ENCODE measurements at places on chromosomes 16 and 17.

- no peak for DNase-seq
These were observed 143.1 kb downstream of the GSG1L start for GRCh38 chr16:27920391-27920891.

GRCh38 chr17:30005709-30006320 is 64.4 kb downstream of the EFCAB5 start:
- no peak for DNase-seq

- DNase-seq: no peak
These were observed 20.2 kb downstream of the CBX4 start for GRCh38 chr17:79819085-79819484.

GRCh38 chr17:83195330-83196023 is 116.1 kb downstream of the METRNL start:
- DNase-seq: no peak

GRCh38 chr16:69726313-69727060 is at the start of gene NQO1:
NQO1 (minus strand) TSS chr16:69726560; CDS start chr16:69726439, 121 bp downstream.
- peak; percentile 96 for DNase-seq

- no peak for DNase-seq
These were observed at the start of gene IGSF6 for GRCh38 chr16:21652453-21652852. IGSF6 (minus strand) TSS chr16:21652608; CDS start chr16:21652598, 10 bp downstream.

- peak; percentile 81 for DNase-seq
These were observed 30.3 kb upstream of the LRRC37A start for GRCh38 chr17:46264456-46265198.

- no peak for DNase-seq
These were observed 160.8 kb downstream of the CA10 start for GRCh38 chr17:51997723-51998122.

GRCh38 chr17:42647778-42648177 is 11.3 kb upstream of the TUBG2 start:
- no peak for DNase-seq

DNA sequence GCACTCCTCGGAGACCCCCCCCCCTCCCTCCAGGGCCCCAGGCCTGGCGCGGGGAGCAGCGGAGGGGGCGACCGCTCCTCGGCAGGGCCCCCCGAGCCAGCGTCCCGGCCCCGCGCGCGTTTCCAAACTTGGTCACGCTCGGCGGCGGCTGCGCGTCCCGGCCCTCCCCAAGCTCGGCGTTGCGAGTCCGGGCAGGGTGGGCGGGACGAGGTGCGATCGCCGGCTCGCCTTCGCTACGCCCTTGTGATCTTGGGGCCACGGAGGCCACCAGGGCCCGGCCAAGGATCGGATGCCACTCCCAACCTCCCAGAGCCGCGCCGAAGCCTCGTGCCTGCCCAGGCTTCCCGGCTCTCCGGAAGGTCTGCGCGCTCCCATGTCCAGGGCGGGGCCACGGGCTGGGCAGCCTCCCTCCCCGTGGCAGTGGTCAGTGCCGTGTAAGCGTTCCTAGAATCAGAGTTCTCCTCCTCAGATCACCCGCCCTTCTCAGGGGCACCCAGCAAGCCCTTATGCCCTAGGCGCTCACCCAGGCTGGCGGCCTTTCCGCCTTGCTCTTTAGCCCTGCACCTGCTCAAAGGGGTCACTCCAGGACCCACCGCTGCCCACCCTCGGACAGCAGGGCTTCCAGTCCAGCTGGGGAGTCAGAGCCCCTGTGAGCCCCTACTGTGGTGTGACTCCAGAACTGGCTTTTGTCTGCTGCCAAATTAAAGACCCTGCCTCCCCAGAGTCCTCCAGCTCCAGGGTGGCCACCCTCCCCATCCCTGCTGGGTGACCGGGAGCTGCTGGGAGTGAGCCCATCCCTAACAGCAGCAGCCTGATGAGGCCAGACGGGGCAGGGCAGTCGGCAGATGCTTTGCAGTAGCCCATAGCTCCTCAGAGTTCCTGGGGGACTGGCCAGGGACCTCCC is 12.2 kb upstream of the MRPS23 start:
- peak; percentile 72 for DNase-seq

DNA sequence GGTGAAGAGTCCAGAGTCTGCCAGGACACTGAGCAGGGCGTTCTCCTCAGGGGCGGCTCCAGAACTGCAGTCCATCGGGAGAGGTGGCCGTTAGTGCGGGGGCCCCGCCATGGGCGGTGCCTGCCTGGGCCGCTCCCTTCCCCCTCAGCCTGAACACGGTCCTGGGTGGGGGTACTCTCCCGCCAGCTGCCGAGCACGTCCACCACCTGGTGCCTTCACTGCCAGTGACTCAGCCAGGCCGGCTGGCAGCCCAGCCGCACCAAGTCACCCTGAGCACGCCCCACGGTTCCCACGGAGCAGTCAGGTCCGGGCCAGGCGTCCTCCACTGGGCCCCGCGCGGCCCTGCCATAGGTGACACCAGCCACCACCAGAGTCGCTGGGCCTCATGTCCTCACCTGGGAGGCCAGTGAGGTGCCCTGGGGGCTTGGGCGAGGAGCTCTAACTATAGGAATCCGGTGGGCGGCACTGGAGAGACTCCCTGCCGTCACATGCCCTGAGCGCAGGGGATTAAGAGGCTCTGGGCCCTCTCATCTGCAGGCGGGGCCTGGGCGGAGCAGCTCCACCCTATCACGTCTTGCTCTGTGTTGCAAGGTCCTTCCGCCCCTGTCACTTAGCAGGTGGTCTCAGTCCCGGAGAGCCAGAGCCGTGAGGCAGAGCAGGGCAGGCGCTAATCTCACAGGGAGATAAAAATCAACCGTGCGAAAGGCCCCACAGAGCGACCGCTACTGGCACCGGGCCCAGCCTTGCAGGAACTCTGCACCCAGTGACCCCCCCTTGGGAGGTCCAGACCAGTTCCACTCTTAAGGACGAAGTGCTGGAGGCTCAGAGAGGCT is 14.3 kb downstream of the PIEZO1 start:
- peak; percentile 88 for DNase-seq

GRCh38 chr17:63476854-63477479 is at the start of gene ACE:
ACE (plus strand) TSS chr17:63477061; CDS start chr17:63477095, 34 bp downstream.
- no peak for DNase-seq

- DNase-seq: no peak
These were observed 17.8 kb downstream of the TMEM11 start for GRCh38 chr17:21196126-21196525.

DNA sequence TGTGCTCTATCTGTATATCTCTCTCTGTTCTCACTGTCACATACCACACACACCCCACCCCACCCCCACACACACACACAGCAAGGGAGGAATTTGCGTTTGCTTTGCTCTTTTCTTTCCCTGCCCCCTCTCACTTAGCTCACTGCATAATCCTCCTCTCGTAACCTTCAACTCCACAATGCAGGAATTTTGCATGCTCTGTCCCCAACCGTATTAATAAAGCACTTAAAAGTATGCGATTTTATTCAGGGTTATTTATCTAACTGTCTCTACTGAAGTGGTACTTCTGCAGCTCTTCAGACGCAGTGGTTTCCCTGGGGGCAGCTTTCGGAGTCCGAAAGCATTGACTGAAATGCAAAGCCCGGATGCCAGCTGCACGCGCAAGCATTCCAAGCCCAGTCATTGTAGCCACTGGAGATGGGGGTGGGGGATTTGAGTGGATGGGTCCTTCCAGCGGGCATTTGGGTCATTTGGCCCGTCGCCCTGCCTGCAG is 105.4 kb upstream of the RBFOX1 start:
- no peak for DNase-seq

- no peak for DNase-seq
These were observed 3.9 kb upstream of the RAB40B start for GRCh38 chr17:82702231-82702927.

DNA sequence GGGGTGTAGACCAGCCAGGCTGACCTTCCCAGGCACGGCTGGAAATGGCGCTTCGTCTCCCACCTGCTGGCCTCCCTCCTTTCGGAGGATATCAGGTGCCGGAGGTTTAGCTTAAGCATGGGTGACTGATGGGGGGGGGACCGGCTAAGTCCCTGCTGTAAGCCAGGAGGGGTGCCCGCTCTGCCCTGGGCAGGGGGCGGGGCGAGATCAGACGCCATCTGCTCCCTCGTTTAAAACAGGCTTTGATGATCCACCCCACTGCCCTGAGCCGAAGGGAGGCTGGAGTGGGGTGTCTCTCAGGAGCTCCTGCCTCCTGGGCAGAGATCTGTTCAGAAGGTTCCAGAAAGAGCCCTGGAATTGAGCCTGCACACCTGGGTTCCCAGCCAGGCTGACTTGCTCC is 26.0 kb downstream of the C16orf74 start:
- DNase-seq: no peak

GRCh38 chr16:64693946-64694345 is 427.9 kb downstream of the CDH11 start:
- no peak for DNase-seq
